ENCODE measurements at places on chromosomes 11 and 22. TPM values are rescaled to one million over a fixed set of nuclear protein-coding genes. Genes with fewer than 3 reads are reported as not detected.
A peak's percentile ranks its signal among the peaks of the same experiment; 100 is the strongest.

DNA sequence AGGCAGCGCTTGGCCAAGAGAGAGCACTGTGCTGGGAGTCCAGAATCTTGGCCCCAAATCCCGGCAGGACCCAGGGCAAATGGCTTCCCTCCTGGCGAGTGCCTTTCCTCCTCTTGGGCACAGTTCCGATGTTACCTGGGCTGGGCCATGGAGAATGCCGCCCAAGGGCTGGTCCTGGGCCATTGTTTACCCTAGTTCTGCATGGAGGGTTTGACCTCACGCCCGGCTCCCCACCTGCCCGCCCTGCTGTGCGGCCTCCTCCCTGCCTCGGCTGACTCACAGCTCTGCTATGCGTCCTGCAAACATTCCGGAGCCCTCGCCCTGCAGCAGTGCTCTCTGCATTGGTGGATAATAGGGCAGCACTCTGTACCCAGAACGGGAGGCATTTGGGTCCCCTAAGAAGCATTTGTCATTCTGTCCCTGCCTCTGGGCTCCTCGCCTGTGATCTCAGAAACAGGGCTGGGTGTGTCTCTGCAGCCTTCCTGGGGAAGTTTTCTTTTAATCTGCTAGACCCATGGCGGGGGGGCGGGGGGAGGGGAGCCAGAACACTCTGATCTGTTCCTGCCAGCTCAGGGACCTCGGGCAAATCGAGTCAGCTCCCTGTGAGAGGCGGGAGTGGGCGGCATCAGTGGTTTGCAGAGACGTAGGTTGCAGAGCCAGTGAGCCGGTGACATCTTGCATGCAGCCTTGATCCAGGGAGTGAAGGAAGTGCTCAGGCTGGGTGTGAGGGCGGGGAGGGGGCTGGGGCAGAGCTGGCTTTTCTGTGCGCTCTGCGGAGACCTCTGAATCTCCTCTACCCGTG lies 32.9 kb upstream of the SMIM38 start:
- H3K27ac ChIP-seq: peak overlapping the region; percentile 96
- no peaks in the 10 kb centered on the region for H3K27me3 ChIP-seq
- peak; percentile 100 for DNase-seq
- H3K4me1 ChIP-seq: peaks cover 42% of the 10 kb centered on the region
- H3K4me3 ChIP-seq: peak overlapping the region; percentile 43
- H3K36me3 ChIP-seq: no peaks in the 10 kb centered on the region

GRCh38 chr11:128492903-128493569 lies 94.3 kb downstream of the ETS1 start:
- H3K27ac ChIP-seq: no peak overlapping the region
- DNase-seq: no peak
- no peak overlapping the region for H3K4me3 ChIP-seq
- H3K4me1 ChIP-seq: peaks cover 59% of the 10 kb centered on the region
- H3K36me3 ChIP-seq: peaks cover 10% of the 10 kb centered on the region

DNA sequence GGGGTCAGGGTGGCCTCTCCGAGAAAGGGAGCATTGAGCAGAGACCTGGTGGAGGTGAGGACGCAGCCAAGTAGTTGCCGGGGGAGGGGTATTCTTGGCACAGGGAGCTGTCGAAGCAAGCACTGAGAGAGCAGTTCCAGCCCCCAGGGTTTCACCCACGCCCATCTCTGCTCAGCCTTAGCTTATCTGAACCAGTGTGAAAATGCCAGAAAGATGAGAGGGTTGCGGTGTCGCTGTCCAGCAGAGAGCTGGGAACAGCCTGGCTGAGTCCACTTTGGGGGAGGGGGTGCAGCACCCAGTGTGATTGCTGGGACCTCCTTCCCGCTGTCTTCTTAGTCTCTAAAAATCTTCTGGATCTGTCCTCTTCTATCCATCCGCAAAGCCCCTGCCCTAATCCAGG lies 123.3 kb upstream of the TBCEL start:
- no peak overlapping the region for H3K27ac ChIP-seq
- DNase-seq: no peak
- peaks cover 41% of the 10 kb centered on the region for H3K4me1 ChIP-seq
- H3K27me3 ChIP-seq: no peaks in the 10 kb centered on the region

PANX3 gene
- total RNA-seq: not detected

DNA sequence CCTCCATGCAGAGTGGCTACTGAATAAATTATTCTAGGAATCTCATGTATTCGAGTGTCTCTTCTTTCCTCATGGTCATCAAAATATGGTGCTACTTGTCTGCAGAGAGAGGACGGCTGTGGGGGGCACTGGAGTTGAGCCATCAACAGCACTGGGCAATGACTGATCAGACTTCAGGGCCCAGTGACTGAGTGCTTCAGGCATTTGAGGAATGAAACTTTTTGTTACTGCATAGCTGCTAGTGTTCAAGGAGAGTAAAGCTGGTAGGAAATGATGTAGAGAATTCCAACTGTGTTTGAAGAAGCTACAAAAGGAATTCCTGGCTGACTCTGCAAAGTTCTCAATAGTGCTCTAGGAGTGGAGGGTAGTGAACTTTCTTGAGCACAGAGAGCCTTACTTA lies 277.7 kb downstream of the CADM1 start:
- no peaks in the 10 kb centered on the region for H3K36me3 ChIP-seq
- H3K4me1 ChIP-seq: no peaks in the 10 kb centered on the region
- H3K27ac ChIP-seq: no peak overlapping the region

FXYD6 gene
- 0.48 TPM for total RNA-seq

GRCh38 chr11:96470521-96470920 lies 80.7 kb downstream of the JRKL start:
- no peaks in the 10 kb centered on the region for H3K27me3 ChIP-seq
- H3K36me3 ChIP-seq: no peaks in the 10 kb centered on the region
- H3K4me3 ChIP-seq: no peak overlapping the region
- DNase-seq: no peak

DNA sequence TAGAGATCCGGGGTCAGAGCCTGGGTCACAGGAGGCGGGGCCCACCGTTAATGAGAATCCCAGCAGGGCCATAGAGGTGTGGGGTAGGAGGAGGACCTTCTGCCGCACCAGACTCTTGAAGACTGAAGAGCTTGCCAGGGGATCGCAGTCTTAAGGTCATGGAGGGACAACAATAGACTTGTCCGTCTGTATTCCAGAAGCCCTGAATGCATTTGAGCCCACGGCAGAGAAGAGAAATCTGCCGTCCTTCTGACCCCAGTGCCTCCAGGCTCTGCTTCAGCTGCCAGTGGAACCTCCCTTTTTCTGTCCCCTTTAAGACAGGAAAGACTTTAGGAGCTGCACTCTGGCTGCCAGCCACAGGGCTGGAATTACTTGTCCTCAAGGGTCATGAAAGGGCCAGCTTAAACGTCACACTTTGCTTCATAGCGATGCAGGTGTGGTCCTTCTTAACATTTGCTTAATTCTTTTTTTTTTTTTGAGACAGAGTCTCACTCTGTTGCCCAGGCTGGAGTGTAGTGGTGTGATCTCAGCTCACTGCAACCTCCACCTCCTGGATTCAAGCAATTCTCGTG lies 15.5 kb upstream of the ST3GAL4 start:
- H3K27me3 ChIP-seq: no peaks in the 10 kb centered on the region
- peaks cover 74% of the 10 kb centered on the region for H3K4me1 ChIP-seq
- H3K27ac ChIP-seq: peak overlapping the region; percentile 77
- H3K4me3 ChIP-seq: no peak overlapping the region
- H3K36me3 ChIP-seq: 0 out of 2 replicates have a peak, but pooled peaks cover 8% of the 10 kb centered on the region

- H3K36me3 ChIP-seq: no peaks in the 10 kb centered on the region
- no peak overlapping the region for H3K27ac ChIP-seq
- H3K27me3 ChIP-seq: peaks cover 94% of the 10 kb centered on the region
- H3K4me3 ChIP-seq: no peak overlapping the region
- DNase-seq: no peak
- no peaks in the 10 kb centered on the region for H3K4me1 ChIP-seq
Observed at GRCh38 chr11:117722082-117722481, 74.9 kb downstream of the DSCAML1 start.

Measured in PC-9 (cell line).